Activated T-cell treated with anti-CD3 and anti-CD28 coated beads, Interleukin-2, amount 50 U/mL, for 72 hours (primary cell): ENCODE measurements at places on chromosomes 12 and 14. TPM values are rescaled to one million over a fixed set of nuclear protein-coding genes. Genes with fewer than 3 reads are reported as not detected.
A peak's percentile ranks its signal among the peaks of the same experiment; 100 is the strongest.

- no peaks in the 10 kb centered on the region for H3K27me3 ChIP-seq
- peaks cover 3% of the 10 kb centered on the region for H3K36me3 ChIP-seq
- H3K4me3 ChIP-seq: no peak overlapping the region
- no peak for DNase-seq
- H3K4me1 ChIP-seq: no peaks in the 10 kb centered on the region
These were observed 33.7 kb downstream of the LRCOL1 start for GRCh38 chr12:132576701-132577100.

DNA sequence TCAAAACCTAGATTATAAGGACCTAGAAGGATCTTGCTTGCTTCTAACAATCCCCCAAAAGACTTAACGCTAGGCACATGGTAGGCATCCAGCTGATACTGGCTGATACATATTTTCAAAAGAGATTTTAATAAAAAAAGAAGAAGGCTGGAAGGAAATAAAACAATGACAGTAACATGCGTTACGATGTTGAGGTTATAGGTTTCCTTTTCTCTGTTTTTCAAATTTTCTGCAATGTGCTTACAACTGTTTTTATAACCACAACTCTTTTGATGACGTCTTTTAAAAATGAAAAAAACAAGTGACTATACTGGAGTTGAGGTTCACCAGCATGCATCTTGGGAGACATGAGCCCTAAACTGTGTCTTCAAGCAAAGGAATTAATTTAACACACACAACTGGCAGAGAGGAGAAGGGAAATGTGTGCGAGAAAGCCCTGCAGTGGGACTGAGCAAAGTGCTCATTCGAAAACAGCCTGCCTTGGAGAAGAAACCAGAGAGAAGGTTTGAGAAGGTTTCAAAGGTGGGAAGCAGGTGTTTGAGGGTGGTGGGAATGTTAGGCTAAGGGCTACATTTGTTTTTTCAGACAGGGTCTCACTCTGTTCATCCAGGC lies 80.4 kb downstream of the DUSP16 start:
- H3K27ac ChIP-seq: peak overlapping the region; percentile 96
- no peaks in the 10 kb centered on the region for H3K27me3 ChIP-seq
- peaks cover 35% of the 10 kb centered on the region for H3K36me3 ChIP-seq
- H3K4me1 ChIP-seq: peaks cover 76% of the 10 kb centered on the region
- H3K4me3 ChIP-seq: peak overlapping the region; percentile 87

- DNase-seq: no peak
- peaks cover 12% of the 10 kb centered on the region for H3K4me1 ChIP-seq
- H3K27me3 ChIP-seq: no peaks in the 10 kb centered on the region
- peak overlapping the region; percentile 19 for H3K4me3 ChIP-seq
These were observed 121.3 kb downstream of the CRADD start for GRCh38 chr12:93798279-93799151.

GRCh38 chr14:55267820-55268219 lies 3.4 kb upstream of the FBXO34 start:
- H3K4me1 ChIP-seq: peaks cover 16% of the 10 kb centered on the region
- no peak overlapping the region for H3K27ac ChIP-seq
- no peak overlapping the region for H3K4me3 ChIP-seq
- H3K27me3 ChIP-seq: no peaks in the 10 kb centered on the region
- DNase-seq: no peak

- H3K36me3 ChIP-seq: peaks cover 1% of the 10 kb centered on the region
- H3K27me3 ChIP-seq: peaks cover 56% of the 10 kb centered on the region
- no peak overlapping the region for H3K4me3 ChIP-seq
- H3K27ac ChIP-seq: no peak overlapping the region
These were observed 143.0 kb downstream of the EMP1 start for GRCh38 chr12:13339538-13339937.

- no peaks in the 10 kb centered on the region for H3K36me3 ChIP-seq
- H3K4me3 ChIP-seq: no peak overlapping the region
These were observed 4.4 kb upstream of the CEBPE start for GRCh38 chr14:23123419-23123818.

DNA sequence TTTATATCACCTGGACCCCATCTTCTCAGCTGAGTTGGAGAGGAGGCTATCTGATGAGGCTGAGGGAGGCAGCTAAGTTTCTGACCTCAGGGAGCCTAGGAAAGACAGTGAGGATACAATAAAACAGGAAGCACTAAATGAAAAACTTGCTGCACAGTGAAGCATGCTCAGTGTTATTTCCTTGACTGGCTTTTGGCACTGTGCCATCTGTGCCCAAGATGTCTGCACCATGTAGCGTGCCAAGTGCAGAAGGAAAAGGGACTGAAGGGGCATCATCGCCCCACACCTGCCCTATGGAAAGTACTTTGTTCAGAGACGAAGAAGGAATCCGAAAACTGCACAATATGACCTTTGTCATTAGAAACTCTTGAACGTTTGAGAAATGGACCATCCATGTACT lies 102.7 kb downstream of the ANO4 start:
- H3K4me3 ChIP-seq: no peak overlapping the region
- no peaks in the 10 kb centered on the region for H3K4me1 ChIP-seq
- no peaks in the 10 kb centered on the region for H3K36me3 ChIP-seq
- no peaks in the 10 kb centered on the region for H3K27me3 ChIP-seq

DNA sequence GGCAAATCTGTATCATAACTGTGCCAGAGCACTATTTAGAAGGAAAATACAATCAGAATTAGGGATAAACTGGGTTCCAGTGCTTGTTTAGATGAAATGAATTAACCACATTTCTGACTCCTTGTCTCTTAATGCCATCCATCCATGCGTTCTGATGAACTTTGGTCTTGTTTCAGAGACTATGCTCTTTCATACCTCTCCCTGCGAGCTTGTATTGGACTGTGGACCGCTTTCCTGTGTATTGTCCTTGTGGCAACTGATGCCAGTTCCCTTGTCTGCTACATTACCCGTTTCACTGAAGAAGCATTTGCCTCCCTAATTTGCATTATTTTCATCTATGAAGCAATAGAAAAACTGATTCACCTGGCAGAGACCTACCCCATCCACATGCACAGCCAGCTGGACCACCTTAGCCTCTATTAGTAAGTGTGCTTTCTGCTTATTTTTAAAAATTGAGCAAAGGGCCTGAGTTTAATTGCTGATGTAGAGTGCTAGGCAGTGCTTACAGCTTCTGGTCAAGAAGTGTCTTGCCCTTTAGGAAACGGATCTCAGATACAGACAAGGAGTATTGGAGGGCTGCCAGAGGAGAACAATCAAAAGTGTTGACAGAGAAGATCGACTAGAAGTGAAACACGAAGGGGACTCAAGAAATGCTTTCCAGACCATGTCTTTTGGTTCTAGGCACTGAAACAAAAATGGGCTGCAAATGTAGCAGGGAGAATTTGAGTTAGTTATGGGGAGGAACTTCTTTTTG lies 46.7 kb downstream of the SLC4A8 start:
- DNase-seq: no peak
- no peaks in the 10 kb centered on the region for H3K27me3 ChIP-seq
- H3K4me1 ChIP-seq: peaks cover 10% of the 10 kb centered on the region
- H3K36me3 ChIP-seq: no peaks in the 10 kb centered on the region
- H3K4me3 ChIP-seq: no peak overlapping the region
- H3K27ac ChIP-seq: no peak overlapping the region

- H3K36me3 ChIP-seq: peaks cover 5% of the 10 kb centered on the region
- H3K4me1 ChIP-seq: peaks cover 9% of the 10 kb centered on the region
- H3K27ac ChIP-seq: peak overlapping the region; percentile 59
- no peak for DNase-seq
- H3K27me3 ChIP-seq: peaks cover 10% of the 10 kb centered on the region
These were observed 26.8 kb upstream of the LYZ start for GRCh38 chr12:69321351-69321750.

DNA sequence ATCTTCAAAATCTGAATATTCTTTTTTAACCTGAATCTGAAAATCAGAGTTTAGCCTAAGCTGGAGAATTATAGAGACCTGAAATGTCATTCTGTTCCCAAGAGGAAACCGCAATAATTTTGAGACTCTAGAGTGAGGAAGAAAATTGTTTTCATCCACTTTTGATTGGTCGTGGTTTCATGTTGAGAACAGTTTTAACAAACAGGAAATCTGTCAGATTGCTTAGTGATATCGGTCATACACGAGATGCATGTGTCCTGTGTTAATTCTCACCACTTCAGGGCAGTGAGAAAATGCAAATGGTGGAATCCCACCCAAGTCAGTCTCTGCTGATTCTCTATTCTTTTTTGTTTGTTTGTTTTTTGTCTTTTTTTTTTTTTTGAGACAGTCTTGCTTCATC lies 1498.5 kb upstream of the TMEM132C start:
- no peaks in the 10 kb centered on the region for H3K27me3 ChIP-seq
- H3K4me1 ChIP-seq: peaks cover 27% of the 10 kb centered on the region
- peak overlapping the region; percentile 50 for H3K27ac ChIP-seq

DNA sequence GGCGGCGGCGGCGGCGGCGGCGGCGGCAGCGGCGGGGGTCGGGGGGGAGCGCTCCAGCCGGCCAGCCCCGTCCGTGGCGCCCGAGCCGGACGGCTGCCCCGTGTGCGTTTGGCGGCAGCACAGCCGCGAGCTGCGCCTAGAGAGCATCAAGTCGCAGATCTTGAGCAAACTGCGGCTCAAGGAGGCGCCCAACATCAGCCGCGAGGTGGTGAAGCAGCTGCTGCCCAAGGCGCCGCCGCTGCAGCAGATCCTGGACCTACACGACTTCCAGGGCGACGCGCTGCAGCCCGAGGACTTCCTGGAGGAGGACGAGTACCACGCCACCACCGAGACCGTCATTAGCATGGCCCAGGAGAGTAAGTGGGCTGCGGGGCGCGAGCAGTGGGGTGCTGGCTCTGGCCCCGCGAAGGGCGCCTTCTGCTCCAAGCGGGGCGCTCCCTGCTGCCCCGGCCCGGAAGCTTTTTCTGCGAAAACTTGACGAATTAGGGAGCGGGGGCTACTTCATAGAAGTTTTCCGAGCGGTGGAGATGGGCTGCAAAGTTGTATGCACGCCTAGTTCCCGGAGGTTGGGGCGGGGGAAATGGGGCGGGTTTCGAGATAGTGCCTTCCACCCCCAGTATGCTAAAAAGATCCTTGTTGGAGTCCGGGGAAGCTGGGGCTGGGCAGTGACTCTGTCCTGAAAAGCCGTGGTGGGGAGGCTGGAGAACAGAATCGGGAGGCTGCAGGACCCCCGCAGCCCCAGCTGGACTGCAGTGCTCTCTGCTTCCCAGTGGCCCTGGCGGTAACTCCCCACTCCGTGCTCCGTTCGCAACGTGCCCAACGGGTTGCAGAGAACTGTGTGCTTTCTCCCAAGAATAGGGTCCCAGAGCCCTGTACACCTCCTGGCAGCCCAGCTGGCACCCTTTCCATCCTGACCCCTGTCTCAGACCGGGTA lies 751 bp downstream of the GDF11 start:
- peak; percentile 58 for DNase-seq
- H3K27me3 ChIP-seq: no peaks in the 10 kb centered on the region
- H3K4me3 ChIP-seq: peak overlapping the region; percentile 91
- H3K27ac ChIP-seq: peak overlapping the region; percentile 70
- H3K36me3 ChIP-seq: no peaks in the 10 kb centered on the region
- peaks cover 33% of the 10 kb centered on the region for H3K4me1 ChIP-seq

DNA sequence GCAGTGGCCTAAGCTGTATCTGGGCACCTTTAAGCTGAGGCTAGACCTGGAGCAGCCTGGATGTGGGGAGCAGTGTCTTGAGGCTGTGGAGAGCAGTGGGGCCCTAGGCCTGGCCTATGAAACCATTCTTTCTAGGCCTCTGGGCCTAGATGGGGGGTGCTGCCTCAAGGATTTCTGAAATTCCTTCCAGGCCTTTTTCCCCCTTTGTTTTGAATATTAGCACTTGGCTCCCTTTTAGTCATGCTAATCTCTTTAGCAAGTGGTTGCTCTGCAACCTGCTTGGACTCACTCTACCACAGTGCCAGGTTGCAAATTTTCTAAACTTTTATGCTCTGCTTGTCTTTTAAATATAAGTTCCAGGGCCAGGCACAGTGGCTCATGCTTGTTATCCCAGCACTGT lies 41.6 kb upstream of the RFX4 start:
- H3K27me3 ChIP-seq: peaks cover 6% of the 10 kb centered on the region
- H3K4me3 ChIP-seq: no peak overlapping the region
- no peak for DNase-seq
- H3K27ac ChIP-seq: no peak overlapping the region
- no peaks in the 10 kb centered on the region for H3K4me1 ChIP-seq

GRCh38 chr12:57603815-57604453 lies 690 bp upstream of the DTX3 start:
- H3K27ac ChIP-seq: peak overlapping the region; percentile 52
- H3K27me3 ChIP-seq: no peaks in the 10 kb centered on the region
- H3K4me3 ChIP-seq: peak overlapping the region; percentile 88
- H3K36me3 ChIP-seq: no peaks in the 10 kb centered on the region

DNA sequence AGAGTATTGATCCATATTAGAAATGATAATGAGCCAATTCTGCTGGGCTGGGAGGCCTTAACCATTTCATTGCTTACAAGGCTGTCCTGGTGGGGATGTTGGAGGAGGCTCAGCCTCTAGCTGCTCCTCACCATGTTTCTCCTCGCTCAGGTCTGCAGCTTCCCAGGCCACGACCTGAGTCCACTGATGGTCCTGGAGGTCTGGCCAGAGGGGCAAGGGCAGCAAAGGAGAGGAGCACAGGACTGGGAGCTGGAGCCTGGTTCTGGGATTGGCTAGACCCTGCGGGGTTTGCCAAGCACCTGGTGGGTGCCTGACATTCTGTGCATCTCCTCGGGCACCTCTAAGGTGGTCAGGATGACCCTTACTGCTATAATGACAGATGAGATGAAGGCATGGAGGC lies 92.6 kb downstream of the KIF26A start:
- H3K27me3 ChIP-seq: no peaks in the 10 kb centered on the region
- H3K36me3 ChIP-seq: peaks cover 8% of the 10 kb centered on the region
- no peak overlapping the region for H3K27ac ChIP-seq
- H3K4me3 ChIP-seq: no peak overlapping the region

The PIANP gene
- total RNA-seq: 0.76 TPM

The ERP27 gene
- 4.0 TPM for total RNA-seq

The PAH gene
- total RNA-seq: 0.25 TPM

The SPATS2 gene
- total RNA-seq: 16.4 TPM

The C12orf50 gene
- 0.12 TPM for total RNA-seq

The PGAM5 gene
- total RNA-seq: 55.7 TPM

The OAS2 gene
- 80.2 TPM for total RNA-seq

The EDDM3A gene
- not detected for total RNA-seq

The AMIGO2 gene
- total RNA-seq: 15.1 TPM

The CMA1 gene
- not detected for total RNA-seq

The DPPA3 gene
- not detected for total RNA-seq
